ENCODE measurements at places on chromosomes 11 and 22.

- DNase-seq: peak; percentile 33
These were observed 89.2 kb upstream of the CRTAM start for GRCh38 chr11:122749005-122749687.

GRCh38 chr11:111155021-111155420 lies 90.5 kb upstream of the POU2AF2 start:
- no peak for DNase-seq

GRCh38 chr11:1082346-1082727 lies 7.7 kb downstream of the MUC2 start:
- DNase-seq: no peak

GRCh38 chr11:66386171-66387069 lies 14.9 kb upstream of the SLC29A2 start:
- DNase-seq: peak; percentile 22
